T1000 (cell line): ENCODE measurements at places on chromosomes 6 and 20.

GRCh38 chr6:16414205-16414604 is 175.8 kb downstream of the GMPR start:
- no peak for DNase-seq

DNA sequence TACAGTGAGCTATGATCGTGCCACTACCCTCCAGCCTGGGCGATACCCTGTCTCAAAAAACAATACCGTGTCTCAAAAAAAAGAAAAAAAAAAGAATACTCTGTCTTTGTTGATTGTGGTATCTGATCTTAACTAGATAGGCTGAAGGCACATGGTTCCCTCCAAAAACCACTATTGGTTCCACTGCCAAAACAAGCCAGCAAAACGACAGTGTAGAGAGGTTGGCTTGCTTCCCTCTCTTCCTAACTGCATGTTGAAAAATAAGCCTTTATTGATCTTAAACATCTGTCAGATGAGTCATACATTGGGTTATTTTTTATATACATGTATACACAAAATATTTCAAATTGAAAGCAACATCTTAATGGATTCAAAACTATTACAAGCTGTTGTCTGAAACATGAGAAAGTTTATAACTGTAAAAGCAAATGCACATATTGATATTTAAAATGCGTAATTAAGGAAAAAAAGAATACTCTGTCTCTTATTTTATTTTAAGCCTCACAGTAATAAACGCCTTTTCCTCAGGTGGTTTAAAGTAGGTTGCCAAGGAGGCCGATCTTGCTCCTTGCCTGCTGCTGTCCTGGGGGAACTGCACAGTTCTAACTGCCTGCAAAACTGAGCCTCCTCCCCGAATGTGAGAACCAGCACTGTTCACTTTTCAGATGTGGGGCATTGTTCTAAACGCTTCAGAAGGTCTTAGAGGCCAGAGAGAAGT is 7.0 kb upstream of the NINL start:
- DNase-seq = no peak

DNA sequence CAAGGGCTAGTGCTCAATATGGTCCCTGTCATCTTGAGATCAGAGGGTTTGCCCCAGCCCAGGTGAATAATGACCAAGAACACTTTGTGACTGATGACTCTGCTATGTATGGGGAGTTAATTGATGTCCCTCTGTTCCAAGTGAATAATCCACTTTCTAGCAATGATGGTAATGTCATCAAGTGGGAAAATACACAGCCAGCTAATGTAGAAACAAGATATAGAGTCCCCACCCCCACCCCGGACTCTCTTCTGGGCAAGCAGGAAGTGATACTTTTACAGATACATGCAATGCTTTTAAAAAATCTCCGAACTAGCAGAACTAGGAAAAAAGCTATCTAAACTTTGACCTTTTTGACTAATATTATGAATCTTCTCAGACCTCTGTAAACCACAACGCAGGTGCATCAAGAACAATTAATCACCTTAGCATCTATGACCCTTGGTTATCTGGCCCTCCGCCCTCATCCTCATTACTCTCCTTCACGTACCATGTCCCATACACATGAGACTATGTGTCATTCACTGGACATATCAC is 30.5 kb downstream of the CNR1 start:
- no peak for DNase-seq

DNA sequence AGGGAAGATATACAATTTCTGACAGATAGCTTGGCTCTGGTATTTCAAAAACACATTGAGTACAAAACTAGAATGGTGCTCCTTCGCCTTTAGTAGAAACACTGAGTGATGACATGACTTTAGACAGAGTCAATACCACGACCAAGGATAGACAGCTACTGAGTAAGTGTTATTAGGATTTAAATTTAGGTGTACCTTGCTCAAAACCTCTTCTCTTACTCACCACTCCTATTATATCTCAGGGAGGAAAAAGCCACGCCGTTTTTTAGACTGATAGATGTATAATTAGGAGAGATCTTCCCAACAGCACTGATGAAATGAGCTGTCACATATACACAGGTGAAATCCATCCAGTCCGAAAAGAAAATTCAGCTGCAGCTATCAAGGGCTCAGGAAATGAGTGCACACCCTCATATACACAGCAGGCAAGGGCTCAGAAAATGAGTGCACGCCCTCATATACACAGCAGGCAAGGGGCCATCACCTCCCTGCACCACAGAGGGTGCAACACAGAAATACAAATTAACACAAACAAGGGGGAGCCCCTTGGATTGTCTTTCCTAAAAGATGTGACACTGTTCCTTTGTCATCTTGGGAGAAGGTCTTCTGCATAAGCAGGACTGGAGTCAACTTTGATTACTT is 53.7 kb downstream of the LYRM4 start:
- no peak for DNase-seq

GRCh38 chr6:145602726-145603326 is 132.5 kb downstream of the EPM2A start:
- DNase-seq = no peak

- no peak for DNase-seq
Measured at GRCh38 chr6:17908831-17909230, 78.6 kb downstream of the KIF13A start.

DNA sequence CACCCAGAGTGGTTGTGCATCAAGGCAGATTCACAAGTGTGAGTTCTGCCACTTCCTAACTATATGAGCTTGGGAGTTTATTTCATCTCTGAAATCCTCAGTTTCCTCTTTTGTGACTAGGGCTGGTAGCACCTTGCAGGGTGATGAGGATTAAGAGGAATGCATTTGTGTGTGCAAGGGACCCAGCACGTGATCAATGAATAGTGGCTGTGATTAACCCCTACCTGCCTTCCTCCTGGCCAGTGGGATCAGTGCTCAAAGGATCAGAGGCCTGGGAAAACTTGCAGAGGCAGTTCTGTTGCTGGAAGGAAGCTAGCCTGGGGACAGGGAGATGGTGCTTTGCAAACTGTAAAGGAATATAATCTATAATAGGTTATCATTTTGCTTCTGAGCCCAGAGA is 7.3 kb downstream of the SDC4 start:
- no peak for DNase-seq

GRCh38 chr6:43428874-43429273 is 1.5 kb downstream of the ABCC10 start:
- no peak for DNase-seq

DNA sequence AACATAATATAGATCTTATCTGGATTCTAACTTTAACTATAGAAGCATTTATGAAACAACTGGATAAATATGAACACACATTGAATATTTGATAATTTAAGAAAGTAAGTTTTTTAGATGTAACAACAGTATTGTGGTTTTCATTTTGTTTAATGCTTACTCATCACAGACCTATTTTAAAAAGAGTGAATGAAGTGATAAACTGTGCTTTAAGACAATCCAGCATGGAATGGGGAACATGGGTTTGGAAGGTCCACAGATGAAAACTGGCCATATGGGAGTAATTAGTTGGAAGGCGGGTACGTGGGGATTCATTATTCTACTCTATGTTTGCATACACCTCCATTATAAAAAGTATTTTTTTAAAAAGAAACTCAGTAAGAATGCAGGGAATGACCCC is 21.2 kb downstream of the EPB41L2 start:
- no peak for DNase-seq

DNA sequence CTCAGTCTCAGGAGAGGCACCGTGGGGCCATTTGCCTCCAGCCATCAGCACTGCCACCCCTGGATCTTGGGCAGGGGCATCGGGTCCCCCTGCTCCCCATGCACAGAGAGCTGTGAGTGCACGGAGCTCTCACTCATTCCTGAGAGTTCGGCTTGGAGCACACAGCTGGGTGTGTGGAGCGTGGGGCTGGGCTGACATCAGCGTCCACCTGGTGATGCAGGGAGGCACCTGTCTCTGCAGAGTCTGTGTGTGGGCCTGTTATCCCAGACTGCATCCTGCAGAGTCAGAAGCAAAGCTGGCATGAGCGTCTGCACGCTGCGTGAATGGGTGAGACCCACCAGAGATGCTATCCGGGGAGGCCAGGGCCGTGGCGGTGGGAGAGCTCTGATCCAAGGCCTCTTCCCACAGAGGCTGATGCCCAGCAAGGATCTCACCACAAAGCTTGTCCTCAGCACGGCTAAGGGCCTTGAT is 248.8 kb upstream of the AFDN start:
- no peak for DNase-seq

- DNase-seq = no peak
Measured at GRCh38 chr20:17669306-17669931, 12.6 kb downstream of the RRBP1 start.

- DNase-seq = no peak
Measured at GRCh38 chr6:165013701-165014100, 295.7 kb downstream of the C6orf118 start.

DNA sequence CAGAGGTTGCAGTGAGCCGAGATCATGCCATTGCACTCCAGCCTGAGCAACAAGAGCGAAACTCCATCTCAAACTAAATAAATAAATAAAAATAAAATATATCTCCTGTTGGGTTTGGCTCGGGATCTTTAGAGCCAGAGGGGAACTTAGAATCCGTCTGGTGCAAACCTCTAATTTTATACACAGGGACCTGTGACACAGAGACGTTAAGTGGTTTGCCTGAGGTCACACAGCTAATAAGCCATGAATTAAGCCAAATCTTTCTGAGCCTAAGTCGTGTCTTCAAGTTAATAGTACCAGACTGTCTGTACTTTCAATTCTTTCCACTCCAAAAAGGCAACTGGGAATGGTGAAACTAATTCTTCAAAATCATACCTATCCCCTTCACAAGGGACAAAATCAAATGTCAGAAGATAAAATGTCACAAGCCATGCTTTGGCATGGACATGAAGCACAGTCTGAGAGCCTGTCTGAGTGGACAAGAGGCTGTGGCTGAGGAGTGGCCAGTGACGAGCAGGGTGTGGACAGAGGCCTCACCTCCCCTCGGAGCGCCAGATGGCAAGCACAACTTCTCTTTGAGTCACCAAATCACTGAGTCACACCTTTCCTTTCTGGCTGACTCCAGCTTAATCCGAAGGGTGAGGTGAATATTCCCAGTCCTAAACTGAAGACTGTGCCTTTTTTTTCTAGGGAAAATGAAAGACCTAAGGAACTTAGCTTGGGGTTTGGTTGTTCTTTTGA is 177.4 kb downstream of the TFAP2A start:
- no peak for DNase-seq

DNA sequence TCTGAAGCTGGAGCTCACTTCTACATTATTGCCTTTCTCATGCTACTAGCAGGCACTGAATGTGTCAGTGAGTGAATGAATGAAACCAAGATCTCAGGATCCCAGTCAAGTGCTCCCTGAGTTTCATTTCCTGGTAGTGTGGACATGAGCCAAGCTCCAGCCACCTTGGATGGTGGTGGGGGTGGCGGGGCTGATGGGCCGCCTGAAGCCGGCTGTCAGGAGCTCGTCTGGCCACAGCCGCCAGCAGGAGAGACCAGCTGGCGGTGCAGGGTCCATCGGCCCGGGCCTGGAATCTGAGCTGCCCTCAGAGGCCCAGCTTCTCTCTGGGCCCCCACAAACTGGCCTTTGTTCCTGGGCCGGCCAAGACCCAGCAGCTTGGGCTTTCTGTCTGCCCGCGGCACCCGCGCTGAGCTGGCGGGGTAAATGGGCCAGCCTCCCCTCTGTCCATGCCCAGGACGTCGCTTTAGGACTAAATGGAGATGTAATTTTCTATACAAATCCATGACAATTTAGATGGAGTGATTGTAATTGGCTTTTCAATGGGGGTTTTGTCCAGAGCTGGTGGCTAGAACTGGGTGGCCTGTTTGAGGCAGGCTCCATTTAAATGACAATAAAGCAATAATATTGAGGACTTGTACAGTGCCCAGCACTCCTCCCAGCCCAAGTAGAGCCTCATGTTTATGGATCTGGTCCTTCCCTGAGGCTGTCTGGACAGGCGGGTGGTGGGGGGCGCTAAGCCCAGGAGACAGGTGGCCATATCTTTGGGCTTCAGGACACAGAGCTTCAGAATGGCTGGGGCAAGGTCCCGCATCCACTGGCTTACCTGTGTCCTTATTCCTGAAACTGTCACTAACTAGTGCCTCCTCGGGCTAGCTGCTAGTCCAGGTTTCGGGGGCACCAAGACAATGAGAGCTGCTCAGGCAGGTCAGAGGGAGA is 43.5 kb downstream of the NOL4L start:
- no peak for DNase-seq

DNA sequence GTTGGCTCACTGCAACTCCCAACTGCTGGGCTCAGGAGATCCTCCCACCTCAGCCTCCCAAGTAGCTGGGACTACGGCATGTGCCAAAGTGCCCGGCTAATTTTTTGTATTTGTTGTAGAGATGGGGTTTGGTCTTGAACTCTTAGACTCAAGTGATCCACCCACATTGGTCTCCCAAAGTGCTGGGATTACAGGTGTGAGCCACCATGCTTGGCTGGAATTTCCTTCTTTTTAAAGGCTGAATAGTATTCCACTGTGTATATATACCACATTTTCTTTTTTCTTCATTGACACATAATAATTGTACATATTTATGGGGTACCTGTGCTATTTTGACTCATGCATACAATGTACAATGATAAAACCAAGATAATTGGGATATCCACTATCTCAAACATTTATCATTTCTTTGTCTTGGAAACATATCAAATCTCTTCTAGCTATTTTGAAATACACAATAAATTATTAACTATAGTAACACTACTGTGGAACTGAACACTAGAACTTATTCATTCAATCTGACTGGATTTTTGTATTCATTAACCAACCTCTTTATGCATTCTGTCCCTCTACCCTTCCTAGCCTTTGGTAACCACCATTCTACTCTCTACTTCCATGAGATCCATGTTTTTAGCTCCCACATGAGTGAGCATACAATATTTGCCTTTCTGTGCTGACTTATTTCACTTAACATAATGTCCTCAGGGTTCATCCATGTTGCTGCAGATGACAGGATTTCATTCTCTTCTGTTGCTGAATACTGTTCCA is 7.8 kb downstream of the MDC1 start:
- no peak for DNase-seq
